Cardiac fibroblast (primary cell): ENCODE measurements at places on chromosomes 5 and 9.
A peak's percentile ranks its signal among the peaks of the same experiment; 100 is the strongest.

- peak; percentile 69 for DNase-seq
Observed at GRCh38 chr9:5630081-5630507, 1.2 kb downstream of the RIC1 start.

GRCh38 chr5:14399054-14399692, 182.4 kb upstream of the OTULINL start:
- DNase-seq: peak; percentile 83

- no peak for DNase-seq
Observed at GRCh38 chr9:20551835-20552234, 70.5 kb downstream of the MLLT3 start.

GRCh38 chr9:135184181-135185053, 96.9 kb downstream of the OLFM1 start:
- DNase-seq: no peak

- DNase-seq: no peak
Observed at GRCh38 chr9:110308633-110309038, 29.0 kb downstream of the TXNDC8 start.

DNA sequence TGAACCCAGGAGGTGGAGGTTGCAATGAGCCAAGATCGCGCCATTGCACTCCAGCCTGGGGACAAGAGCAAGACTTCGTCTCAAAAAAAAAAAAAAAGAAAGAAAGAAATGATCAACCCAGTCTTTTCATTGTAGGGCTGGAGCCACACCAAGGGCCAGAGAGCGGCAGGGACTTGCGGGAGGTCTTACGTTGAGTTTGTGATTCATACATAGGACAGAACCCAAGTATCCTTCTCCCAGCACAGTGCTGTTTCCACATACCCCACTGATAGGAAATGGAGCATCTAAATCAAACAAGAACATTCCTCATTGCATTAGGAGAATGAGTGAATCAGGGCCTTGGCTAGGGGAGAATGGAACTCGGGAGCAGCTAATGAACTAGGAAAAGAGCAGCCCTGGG, 3.5 kb upstream of the TNIP1 start:
- DNase-seq: peak; percentile 60

DNA sequence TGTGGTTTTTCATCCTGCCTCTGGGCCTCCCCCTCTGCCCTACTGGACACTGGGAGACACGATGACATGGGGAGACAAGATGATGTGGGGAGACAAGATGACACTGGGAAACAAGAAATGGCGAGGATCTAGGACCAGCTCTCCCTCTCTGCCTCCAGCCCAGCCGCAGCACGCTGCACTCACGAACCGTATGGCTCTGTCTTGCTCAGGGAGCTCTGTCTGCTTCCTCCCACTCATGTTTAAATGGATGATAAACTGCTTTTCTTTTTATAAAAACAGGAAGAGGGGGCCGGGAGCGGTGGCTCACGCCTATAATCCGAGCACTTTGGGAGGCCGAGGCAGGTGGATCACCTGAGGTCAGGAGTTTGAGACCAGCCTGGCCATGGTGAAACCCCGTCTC, 73.7 kb downstream of the SPATA31D1 start:
- no peak for DNase-seq

GRCh38 chr9:95090871-95091577, 226.5 kb downstream of the FANCC start:
- no peak for DNase-seq

DNA sequence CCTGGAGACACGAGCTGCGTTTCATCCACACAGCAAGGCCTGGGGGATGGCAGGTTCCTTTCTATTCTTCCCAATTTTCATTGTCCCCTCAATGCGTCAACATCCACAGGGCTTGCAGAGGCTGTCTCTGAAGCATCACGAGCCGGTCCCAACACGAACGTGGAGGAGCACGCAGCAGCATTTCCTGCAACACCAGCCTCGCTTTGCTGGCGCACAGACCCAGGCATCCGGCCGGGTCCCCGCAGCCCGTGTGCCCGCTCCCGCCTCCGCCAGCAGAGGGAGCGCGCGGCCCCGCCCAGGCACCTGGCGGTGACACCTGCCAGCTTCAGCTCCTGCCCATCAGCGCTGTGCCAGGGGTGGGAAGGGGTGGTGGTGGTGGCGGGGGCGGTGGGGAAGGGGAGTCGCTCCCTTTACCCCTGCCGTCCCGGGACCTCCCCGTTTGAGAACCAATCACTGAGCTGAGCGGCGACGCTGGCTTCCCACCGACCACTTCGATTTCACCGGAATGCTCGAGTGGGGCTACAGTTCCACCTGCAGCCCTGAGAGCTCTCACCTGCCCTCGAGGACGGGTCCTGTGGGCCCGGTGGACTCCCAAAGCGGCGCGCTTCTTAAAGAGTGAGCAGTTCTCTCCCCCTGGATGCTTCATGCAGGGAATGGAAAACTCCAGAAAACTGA, 464.5 kb downstream of the ICE1 start:
- DNase-seq: no peak

DNA sequence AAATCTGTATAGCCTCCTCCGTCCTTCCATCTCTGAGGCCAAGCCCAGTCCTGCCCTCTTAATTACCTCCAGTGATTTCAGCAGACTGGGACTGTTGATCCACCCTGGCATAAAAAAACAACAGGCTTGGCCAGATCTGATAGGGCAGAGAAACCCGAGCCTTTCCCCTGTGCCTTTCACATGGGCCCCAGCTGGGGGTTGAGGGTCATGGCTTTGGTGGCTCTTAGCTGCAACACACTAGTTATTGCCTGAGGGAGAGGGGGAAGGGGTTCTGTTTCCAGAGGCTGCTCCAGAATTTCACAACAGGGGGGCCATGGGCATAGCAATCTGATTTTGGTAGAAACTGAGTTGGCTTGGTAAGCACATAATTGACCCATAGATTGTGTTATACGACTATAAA, 21.2 kb upstream of the PANK3 start:
- peak; percentile 39 for DNase-seq

- DNase-seq: no peak
Observed at GRCh38 chr9:93860694-93861658, 94.2 kb downstream of the BARX1 start.

DNA sequence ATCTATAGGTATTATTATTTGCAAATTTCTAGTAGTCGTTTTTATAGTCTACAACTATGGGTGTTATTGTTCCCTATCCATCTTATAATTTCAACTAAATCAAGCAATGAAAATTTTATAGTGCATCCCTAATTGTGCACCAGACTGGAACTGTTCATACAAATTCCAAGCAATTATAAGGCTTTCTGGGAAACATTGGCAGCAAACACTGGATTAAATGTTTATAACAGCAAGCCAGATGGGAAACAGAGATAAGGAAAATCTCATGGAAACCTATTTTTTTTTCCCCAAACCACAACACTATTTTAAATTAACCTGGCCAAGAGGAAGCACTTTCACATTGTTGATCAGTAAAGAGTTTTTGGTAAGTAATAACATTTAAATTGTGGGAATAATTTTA, 524.3 kb downstream of the RASEF start:
- DNase-seq: no peak

GRCh38 chr9:132487980-132488535, 78.0 kb downstream of the CFAP77 start:
- no peak for DNase-seq

DNA sequence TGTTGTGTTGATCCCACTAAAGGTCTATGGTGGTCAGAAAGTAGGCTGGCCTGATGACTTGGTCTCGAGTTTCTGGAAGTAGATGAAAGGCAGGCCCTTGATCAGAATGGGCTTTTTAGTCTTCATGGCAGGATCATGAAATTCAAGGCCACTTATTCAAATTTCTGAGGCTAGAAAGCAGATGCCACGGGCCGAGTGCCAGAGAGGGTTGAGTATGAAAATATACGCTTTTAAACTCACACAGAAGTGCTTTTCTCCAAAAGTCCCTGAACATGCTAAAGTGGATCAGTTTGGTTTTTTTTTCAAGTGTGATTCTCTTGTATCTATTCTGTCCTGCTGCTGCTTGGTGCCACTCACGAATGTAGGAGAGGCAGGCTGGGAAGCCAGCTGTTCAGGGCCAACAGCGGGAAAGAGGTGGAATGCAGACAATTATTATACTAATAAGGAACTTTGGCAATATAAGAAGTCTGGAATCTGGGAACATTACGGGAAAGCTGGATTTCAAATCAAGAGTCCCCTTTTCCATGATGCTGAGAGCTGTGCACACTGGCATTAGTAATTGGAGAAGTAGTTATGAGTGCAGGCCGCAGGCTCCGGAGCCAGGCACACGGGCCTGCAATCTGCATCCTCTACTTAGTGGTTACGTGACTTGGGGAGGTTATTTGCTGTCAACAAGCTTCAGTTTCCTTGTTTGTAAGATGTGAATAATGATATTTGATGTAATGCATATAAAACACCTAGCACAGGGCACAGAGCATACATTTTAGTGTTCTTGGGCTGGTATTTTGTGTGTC, 95.8 kb downstream of the LMNB1 start:
- no peak for DNase-seq

- peak; percentile 55 for DNase-seq
Observed at GRCh38 chr5:55853818-55854217, 2.7 kb downstream of the IL31RA start.

DNA sequence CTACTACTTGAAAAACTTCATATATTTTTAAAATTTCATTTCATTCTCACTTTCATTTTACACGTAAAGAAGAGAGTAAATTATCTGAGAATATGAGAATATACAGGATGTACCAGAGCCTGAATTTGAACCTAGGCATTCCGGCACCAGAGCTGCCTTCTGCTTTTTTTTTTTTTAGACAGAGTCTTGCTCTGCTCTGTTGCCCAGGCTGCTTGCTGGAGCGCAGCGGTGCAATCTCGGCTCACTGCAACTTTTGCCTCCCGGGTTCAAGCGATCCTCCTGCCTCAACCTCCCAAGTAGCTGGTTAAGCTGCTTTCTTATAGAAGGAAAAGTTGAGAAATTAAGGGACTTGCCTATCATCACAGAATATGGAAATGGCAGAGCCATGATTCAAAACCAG, 540.1 kb downstream of the EBF1 start:
- DNase-seq: no peak

DNA sequence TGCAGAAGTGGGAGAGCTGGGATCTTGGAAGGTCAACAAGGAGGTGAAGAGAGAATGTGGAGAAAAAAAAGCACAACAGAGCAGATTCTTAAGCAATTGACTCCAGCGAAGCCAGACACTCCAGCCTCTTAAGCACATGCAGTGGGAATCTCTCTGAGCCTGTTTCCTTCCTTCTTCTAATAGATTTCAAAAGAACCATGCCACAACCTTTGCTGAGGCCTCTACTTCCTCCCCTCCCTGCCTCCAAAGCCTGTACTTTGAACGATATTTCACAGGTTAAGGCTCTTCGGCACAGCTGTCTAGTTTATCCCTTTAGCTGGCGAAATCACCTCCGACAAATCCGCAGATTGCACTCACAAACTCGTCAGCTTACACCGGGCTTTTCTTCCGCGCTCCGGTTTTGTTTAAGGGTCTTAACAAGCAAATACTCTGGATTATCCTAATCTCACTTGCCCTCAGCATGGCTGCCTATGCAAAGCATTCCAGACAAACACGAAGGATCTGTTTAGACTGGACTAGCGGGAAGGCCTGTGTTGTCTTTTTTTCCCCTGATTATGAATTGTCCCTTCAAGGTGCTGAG, 211.6 kb upstream of the PANK3 start:
- DNase-seq: no peak

GRCh38 chr9:3846573-3846972, 320.8 kb upstream of the RFX3 start:
- DNase-seq: no peak

DNA sequence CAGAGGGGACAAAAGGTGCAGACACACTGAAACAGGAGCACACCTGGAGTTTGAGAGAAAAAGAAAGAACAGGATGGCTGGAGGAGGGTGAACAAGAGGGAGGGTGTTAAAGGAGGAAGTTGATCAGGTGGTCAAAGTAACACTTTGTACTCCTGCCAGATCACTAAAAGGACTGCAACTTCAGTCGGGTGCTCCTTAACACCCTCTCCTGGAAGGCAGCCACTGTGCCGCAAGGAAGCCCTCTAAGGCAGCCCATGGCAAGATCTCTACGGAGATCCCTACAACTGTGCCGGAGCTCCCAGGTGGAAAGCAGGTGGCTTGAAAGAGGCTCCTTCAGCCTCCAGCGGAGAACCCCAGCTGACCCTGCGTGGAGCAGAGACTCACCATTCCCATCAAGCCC, 124.4 kb upstream of the MSX2 start:
- no peak for DNase-seq

DNA sequence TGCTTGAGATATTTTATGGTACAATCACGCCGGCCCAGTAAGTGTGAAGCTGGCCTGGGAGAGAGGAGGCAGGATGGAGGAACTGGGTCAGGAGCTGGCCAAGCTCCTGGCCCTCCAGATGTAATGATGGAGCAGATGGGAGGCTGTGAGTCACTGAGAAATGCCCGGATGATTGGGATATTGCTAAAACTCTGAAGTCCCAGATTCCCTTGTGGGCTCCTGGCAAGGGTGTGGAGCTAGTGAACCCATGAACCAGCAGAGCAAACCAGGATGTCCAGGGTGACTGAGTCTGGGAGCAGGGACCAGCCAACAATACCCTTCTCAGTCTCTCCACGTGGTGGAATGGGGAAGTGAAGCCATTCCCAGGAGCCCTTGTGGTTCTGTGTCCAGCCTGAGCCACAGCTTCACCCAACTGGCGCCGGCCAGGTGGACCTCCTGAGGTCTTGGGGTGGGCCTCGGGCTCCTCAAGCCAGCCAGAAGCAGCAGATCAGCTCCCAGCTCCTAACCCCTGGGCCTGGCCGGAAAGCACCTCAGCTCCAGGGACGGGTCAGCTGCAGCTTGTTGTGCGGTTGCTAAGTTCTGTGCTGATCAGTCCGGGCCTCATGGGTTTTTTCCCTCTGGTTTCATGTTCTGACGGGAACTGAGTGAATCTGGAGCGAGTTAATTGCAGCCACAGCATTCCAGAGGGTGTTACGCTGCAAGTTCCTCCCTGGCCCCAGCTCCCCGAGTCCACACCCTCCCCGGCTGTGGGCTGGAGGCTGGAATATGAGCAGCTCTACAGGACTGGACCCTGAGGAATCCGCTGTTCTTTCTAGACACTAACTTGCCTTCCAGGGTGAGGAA, 37.6 kb downstream of the DUSP1 start:
- DNase-seq: peak; percentile 99

DNA sequence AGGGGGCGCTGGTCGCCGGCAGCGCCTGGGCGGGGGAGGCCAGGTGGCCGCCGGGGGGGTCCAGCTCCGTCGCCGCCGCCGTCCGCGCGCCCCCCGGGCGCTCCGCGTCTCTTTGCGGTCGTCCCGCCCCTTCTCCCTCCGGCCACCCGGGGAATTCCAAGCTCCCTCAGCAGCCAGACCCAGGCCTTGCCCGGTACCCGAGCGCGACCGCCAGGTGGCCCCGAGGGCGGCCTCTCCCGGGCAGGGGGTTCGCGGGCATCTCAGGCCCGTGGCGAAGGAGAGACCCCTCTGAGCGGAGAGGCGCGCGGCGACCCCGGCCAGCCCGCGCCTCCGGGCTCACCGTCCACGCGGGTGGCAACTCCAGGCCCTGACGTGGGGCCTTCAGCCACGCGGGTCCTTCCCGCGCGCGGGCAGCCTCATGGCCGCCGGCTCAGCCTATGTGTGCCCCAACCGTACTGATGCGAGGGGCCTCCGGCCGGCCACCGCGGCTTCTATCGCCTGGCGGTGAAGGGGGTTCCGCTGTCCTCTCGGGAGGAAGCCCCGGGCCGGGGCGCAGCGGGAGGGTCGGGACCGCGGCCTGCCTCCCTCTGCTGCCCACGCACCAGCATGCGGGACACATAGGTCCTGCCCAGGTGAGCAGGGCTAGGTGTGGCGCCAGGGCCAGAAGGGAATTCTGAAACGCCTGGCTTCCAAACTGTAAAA, 529 bp upstream of the NRARP start:
- peak; percentile 58 for DNase-seq
